Cortex of kidney (tissue), 1 donor: ENCODE measurements at places on chromosomes 13 and 19.

DNA sequence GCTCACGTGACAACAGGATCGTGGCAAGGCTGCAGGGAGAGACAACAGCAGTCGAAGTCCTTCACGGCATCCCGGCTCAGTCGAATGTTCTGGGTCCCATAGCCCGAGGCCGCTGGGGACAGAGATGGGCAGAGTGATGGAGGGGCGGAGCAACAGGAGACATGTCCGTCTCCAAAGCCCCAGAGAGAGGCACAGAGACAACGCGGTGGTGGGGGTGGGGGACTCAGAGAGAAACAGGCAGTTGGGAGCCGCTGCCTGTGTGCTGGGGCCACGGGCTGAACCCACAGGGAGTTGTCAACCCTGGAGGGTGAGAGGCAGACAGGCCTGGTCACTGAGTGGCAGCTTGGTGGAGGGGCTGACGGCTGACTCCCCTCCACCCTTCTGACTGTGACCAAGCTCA is 20.4 kb downstream of the NOSIP start:
- DNase-seq, result no peak

DNA sequence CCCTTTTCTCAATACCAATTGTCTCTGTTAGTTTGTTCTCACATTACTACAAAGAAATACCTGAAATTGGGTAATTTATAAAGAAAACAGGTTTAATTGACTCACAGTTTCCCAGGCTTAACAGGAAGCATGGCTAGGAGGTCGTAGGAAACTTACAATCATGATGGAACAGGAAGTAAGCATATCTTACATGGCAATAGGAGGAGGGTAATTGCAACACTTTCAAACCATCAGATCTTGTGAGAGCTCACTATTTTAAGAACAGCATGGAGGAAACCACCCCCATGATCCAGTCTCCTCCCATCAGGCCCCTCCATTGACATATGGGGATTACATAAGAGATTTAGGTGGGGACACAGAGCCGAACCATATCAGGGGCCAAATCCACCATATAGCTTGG is 1210.1 kb upstream of the SPRY2 start:
- no peak for DNase-seq

DNA sequence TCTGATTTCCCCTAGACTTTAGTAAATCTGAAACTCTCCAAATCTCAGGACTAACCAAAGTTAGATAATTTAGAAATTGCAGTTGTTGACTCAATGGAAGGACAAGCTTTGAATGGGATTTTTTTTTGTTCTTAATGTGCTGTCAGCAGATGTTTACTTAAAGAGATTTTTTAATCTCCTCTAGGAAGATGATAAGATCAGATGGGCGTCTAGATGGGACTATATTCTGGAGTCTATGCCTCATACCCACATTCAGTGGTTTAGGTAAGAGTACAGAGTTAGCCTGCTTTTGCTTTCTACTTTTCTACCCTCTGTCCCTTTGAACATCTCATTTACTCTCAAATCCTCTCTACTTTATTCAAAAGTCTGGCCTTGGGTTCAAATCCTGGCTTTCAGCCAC is 39.3 kb downstream of the TM9SF2 start:
- no peak for DNase-seq

DNA sequence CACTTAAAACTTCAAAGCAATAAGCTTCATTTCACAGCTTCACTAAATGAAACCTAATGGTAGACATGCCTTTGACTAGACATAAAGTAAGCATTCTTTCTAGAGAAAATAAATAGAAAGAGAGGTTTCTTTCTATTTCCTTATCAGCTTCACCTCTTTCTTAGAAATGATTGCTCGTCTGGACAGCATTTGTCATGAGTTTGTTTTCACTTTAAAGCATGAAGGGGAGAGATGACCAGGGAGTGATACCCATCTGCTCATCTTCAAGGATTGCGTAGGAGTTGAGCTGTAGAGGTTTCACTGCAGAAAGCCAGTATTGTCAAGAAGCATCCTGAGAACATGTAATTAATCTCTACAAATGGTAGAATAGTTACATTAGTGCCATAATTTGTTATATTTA is 61.3 kb downstream of the COL4A2 start:
- DNase-seq, result no peak

- no peak for DNase-seq
Measured at GRCh38 chr19:4371247-4372164, 28.1 kb downstream of the MPND start.

- DNase-seq, result no peak
Measured at GRCh38 chr13:37446503-37446902, 152.1 kb downstream of the POSTN start.

DNA sequence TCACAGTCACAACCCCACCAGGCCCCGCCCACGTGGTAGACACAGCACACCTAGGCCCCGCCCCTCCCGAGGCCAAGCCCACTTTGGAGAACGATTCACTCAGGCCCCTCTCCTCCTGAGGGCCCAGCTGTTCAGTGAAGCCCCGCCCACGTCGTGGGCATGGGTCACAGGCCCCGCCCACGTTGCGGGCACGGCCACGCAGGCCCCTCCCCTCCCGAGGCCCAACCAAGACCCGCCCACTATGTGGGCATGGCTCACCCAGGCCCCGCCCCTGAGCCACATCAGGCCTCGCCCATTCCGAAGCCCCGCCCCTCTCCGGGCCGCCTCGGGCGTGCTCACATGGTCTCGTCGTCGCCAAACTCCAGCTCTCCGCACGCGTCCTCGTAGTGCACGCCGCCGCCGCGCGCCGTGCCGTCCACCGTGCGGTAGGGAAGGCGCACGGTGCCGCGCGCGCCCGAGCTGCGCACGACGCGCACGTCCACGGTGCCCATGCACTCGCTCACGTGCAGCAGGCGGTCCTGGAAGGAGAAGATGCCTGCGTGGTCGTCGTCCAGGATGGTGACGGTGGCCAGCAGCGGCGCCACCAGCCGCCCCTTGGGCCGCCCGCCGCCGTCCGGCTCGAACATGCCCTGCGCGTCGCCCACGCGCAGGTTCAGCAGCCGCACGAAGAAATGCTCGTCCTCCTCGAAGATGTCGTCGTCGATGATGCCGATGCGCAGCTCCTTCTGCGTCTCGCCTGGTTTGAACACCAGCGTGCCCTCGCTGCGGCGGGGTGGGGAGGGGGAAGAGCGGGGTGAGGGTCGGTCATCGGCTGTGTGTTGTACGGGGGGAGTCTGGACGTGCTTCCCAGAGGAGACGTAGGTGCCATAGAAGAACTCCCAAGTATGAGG is 24.0 kb downstream of the SLC8A2 start:
- no peak for DNase-seq

- no peak for DNase-seq
Measured at GRCh38 chr19:35784503-35785338, 9.4 kb downstream of the ARHGAP33 start.

DNA sequence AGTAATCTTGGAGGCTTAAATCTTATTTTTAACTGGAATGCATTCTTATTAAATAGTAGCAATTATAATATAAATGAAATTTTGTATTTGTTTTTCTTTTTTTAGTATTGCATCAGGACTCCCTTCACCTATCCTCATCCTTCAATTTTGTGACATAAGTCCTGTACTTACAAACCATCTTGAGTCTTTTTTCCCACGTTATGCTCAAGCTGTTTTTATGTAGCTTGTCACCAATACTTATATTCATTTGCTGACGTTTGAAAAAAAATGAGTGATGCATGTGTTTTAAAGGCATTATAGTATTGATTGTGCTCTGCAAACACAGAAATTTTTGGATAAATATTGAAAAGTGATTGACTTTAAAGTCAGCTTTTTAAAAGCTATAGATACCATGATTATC is 888 bp downstream of the GPR18 start:
- no peak for DNase-seq

GRCh38 chr19:28208745-28209144 is 1004.2 kb downstream of the UQCRFS1 start:
- DNase-seq, result no peak

- no peak for DNase-seq
Measured at GRCh38 chr19:1018393-1018792, 2.5 kb downstream of the TMEM259 start.

- no peak for DNase-seq
Measured at GRCh38 chr13:49374585-49375290, 69.1 kb downstream of the CAB39L start.

GRCh38 chr13:56713656-56714055 is 427.1 kb upstream of the PRR20A start:
- no peak for DNase-seq

- DNase-seq, result no peak
Measured at GRCh38 chr19:43310221-43310620, 40.9 kb upstream of the PSG9 start.

GRCh38 chr13:110593430-110594130 is 21.8 kb upstream of the NAXD start:
- DNase-seq, result no peak

DNA sequence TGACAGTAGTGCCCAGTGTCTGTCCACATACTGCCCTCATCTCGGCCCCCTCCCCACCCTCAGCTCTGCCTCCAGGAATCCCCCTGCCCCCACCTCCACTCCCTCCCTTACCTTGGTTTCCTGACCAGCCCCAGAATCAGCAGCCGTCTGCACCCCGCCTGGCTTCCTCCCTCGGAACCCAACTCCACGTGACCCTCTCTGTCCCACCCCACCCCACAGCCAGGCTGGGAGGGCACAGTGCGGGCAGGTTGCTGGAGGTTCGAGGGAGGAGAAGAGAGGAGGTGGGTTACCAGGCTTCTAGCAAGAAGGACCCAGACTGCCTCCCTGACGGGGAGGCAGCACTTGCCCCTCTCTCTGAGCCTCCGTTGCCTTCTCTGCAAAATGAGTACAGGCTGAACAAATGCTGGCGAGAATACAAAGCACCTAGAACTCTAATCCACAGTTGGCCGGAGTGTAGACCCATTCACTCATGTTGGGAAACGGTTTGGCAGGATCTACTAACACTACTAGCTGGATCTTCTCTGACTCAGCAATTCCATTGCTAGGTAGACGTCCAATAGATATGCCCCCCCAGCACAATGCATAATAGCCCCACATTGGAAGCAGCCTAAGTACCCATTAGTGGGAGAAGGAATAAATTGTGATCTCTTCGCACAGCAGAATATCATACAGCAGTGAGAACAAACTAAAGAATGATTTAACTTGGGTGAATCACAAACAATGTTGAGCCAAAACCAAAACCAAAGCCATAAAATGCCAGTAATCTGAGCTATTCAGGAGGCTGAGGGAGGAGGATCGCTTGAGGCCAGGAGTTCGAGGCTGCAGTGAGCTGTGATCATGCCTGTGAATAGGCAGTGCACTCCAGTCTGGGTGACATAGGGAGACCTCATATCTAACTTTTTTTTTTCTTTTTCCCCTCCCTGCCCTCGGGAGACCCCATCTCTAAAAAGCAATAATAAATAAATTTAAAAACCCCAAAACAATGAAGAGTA is at the start of gene RASAL3:
RASAL3 (minus strand) TSS at position 151 of the 992 bp plus-strand sequence. CDS start 186 bp downstream, outside the sequence.
- no peak for DNase-seq

DNA sequence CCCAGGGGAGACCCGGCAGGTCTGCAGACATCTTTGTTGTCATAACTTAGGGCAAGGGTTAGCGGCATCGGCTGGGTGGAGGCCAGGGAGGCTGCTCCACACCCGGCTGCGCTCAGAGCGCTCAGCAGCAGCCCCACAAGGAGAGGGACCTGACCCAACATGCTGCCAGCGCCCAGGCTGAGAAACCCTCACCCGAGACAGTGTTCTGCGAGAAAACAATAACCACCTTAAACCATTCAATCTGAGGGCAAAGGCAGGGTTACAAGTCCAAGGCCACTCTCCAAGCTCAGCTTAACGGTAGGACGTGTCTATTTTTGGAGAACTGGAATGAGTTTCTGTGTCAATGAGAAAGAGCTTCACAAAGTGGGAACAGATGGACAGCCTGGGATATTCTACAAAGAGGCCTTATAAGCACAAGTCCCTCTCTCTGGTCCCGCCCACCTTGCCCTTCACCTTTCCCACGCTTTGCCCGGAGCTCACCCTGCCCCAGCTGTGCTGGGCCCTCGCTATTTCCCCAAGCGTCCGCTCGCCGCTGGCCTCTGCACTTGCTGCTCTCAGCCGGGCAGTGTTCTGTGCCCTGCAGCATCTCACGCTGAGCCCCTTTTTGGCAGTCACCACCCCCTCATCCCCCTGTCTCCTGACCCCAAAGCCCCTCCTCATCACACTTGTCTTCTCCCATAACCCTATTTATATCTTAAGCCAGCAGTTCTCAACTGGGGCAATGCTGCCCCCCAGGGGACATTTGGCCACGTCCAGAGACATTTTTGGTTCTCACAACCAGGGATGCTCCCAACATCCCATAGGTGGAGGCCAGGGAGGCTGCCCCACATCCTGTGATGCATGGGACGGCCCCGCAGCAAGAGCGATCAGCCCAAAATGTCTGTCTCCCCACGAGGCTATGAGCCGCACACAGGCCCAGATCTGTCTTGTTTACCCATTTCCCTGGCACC is 17.6 kb downstream of the PPP1R12C start:
- no peak for DNase-seq

GRCh38 chr13:43730642-43731041 is 56.1 kb downstream of the ENOX1 start:
- DNase-seq, result no peak

- no peak for DNase-seq
Measured at GRCh38 chr19:19461671-19462622, 53.4 kb downstream of the TSSK6 start.

DNA sequence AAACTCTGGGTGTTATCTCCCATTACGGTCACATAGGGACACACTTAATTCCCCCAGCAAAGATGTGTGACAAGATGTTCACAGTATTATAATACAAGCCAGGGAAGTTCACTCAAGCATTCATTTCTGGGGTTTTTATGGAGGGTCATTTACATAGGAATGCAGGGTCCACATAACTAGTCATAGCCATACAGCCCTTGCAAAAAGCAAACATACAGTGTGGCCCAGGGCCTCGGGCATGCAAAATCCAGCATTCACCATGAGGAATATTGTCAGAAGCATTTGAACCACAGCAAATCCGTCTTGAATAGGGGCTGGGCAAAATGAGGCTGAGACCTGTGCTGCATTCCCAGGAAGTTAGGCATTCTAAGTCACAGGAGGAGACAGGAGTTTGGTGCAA is 13.0 kb upstream of the ZNF460 start:
- DNase-seq, result no peak

DNA sequence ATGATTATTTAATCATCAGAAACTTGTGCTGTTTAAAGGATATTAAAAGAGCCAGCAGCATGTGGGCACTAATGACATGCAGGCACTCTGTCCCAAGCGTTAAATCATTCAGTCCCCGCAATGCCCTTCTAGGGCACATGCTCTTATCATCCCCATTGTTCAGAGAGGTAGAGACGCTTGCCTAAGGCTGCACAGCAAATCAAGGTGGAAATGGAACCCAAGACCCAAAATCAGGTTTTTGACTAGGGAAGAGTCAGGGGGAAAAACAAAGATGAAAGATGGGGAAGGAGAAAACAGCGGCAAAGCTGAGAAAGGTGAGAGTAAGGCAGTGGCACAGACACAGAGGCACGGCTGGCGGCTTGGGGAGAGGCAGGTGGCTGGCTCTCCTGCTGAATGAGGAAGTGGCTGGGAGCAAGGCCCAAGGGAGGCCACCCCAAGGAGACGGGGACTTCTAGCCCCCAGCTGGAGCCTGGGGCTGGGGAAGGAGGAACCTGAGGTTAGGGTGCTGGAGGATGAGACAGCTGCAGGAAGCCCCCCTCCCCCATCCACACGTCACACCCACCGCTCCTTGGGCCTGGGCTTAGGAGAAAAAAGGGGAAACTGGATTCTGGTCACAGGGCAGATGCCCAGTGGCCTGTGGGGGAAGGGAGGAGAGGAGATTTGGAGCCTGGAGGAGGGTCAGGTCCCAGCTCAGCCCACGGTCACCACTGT is 1.0 kb upstream of the TYROBP start:
- DNase-seq, result no peak
